ENCODE measurements at places on chromosomes 3 and 15. TPM values are rescaled to one million over a fixed set of nuclear protein-coding genes. Genes with fewer than 3 reads are reported as not detected.

- H3K4me3 ChIP-seq = no peak overlapping the region
- peaks cover 7% of the 10 kb centered on the region for H3K4me1 ChIP-seq
Observed at GRCh38 chr3:184145111-184145524, 10.0 kb downstream of the EIF2B5 start.

Gene SST
- 1,741 TPM for total RNA-seq

- DNase-seq = peak; percentile 54
- H3K4me3 ChIP-seq = peak overlapping the region; percentile 78
- peaks cover 67% of the 10 kb centered on the region for H3K4me1 ChIP-seq
- H3K27me3 ChIP-seq = peaks cover 10% of the 10 kb centered on the region
- H3K36me3 ChIP-seq = no peaks in the 10 kb centered on the region
Observed at GRCh38 chr3:181313335-181313734, 323.8 kb upstream of the DNAJC19 start.

DNA sequence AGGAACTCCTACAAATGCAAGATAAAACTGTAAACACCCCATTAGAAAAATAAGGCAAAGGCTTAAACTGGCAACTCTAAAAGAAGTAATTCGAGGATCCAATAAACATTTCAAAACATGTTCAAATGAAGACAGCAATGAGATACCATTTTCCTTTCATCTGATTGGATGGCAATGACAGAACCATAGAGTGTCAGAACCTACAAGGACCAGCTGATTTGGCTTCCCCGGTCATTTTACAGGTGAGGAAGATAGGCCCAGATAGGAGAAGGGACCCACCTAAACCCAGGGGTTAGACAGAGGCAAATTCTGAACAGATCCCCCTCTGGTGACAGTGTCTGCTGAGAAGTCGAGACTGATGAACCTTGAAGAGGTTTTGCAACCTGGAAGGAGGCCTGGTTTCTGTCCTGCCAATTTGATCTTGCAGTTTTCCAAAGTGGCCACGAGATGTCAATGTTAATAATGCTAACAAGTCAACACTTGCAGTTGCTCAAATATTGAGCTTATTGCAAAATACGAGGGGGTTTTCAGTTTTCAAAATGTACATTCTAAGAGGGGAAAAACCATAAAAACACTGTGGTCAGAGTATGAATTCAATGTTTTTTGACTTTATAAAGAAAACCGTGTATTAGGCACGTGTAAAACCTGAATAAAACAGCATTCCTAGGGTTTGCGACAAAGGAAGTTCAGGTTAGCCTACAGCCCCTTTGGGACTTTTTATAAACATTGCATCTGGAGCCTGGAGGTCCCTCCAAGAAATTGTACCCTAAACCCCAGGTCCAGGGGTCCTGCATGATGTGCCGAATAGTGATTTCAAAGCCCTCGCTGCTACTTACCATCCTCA, 21.5 kb downstream of the CFAP161 start:
- DNase-seq = no peak
- H3K4me1 ChIP-seq = peaks cover 1% of the 10 kb centered on the region
- no peak overlapping the region for H3K4me3 ChIP-seq
- no peaks in the 10 kb centered on the region for H3K36me3 ChIP-seq

GRCh38 chr3:172629470-172629869, 81.4 kb downstream of the NCEH1 start:
- H3K27ac ChIP-seq = no peak overlapping the region
- H3K36me3 ChIP-seq = no peaks in the 10 kb centered on the region
- DNase-seq = no peak
- no peaks in the 10 kb centered on the region for H3K27me3 ChIP-seq
- H3K4me3 ChIP-seq = no peak overlapping the region

Gene CHL1
- total RNA-seq = 35.5 TPM

- DNase-seq = no peak
- H3K4me1 ChIP-seq = no peaks in the 10 kb centered on the region
- no peak overlapping the region for H3K27ac ChIP-seq
- no peak overlapping the region for H3K4me3 ChIP-seq
- no peaks in the 10 kb centered on the region for H3K36me3 ChIP-seq
- H3K27me3 ChIP-seq = no peaks in the 10 kb centered on the region
Observed at GRCh38 chr3:142319094-142319493, 93.7 kb upstream of the GK5 start.

DNA sequence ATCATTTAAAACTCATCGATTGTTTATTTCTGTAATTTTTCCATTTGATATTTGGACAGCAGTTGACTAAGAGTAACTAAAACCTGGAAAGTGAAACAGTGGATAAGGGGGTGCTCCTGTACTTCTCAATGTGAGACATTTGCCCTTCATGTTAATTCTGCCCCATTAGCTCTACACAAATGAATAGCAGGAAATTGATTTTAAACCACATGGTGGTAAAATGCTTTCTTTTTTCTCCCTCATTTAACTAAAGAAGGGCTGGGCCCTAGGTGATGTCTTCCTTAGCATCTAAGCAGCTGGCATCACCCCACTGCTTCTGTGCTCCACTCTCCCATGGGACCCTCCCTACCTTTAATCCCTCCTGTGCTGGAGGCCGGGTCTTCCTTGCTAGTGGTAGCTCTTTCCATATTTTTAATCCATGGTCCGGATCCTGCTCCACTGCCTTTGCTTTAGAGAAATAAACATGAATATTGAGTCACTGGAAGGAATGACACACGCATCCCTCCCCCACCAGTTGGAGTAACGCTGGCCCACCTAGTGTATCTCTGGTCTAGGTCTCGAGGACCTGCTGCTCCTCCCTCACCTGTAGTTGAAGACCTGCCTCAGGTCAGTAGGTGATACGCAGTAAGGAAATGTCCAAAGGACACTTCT, 30.2 kb upstream of the LAMP3 start:
- no peak for DNase-seq
- H3K36me3 ChIP-seq = no peaks in the 10 kb centered on the region
- H3K27ac ChIP-seq = no peak overlapping the region
- H3K27me3 ChIP-seq = no peaks in the 10 kb centered on the region
- H3K4me3 ChIP-seq = no peak overlapping the region

- H3K36me3 ChIP-seq = no peaks in the 10 kb centered on the region
- peaks cover 6% of the 10 kb centered on the region for H3K27me3 ChIP-seq
- H3K4me1 ChIP-seq = peaks cover 52% of the 10 kb centered on the region
- H3K27ac ChIP-seq = peak overlapping the region; percentile 38
- no peak overlapping the region for H3K4me3 ChIP-seq
- DNase-seq = no peak
Observed at GRCh38 chr15:85785887-85786780, 8.6 kb downstream of the KLHL25 start.

DNA sequence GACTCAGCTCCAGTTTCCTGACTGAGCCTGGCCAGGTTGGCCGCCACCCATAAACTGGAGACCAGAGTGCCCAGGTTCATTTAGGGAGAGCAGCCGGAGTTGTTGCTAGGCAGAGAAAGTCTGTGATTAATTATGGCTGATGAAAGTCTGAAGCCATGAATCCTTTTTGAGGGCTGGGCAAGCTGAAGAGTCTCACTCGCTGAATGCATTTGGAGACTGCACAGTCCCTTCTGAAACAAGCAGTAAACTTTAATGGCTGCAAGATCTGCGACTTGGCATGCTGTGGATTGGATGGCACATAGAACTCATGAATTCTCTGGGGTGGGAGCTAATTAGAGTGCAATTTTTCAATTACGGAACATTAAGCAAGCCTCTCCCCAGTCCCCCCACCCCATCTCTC, 282.1 kb downstream of the RPLP1 start:
- peaks cover 8% of the 10 kb centered on the region for H3K36me3 ChIP-seq
- H3K4me3 ChIP-seq = no peak overlapping the region
- peaks cover 4% of the 10 kb centered on the region for H3K27me3 ChIP-seq

DNA sequence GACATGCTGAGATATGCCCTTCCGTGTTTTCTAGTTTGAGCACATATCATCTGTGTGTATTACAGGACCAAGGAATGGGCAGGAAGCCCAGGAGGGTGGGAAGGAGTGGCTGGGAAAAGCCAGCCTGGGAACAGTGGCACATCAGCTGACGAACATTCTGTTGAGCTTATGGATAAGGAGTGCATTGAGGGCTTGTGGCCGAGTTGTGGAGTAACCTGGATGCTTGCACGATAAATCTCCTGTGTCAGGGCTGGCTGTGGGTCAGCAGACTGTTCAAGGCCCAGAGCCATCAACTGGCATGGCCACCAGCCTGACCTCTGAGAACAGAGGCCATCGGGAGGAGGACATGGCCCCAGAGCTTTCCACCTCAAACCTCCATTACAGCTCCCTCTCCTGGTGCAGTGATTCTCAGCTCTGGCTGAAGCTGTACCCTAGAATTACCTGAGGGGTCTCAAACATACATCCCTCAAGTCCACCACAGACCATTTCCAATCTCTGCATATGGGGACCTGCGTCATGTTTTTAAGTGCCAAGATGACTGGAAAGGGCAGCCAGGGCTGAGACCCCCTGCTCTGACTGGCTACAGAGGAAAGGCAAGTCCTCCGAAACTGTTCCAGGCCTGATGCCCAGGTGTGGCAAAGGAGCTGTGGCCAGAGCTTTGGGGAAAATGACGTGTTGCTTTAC, 4.8 kb upstream of the VILL start:
- no peaks in the 10 kb centered on the region for H3K4me1 ChIP-seq
- DNase-seq = no peak
- no peak overlapping the region for H3K27ac ChIP-seq
- no peaks in the 10 kb centered on the region for H3K36me3 ChIP-seq
- peaks cover 7% of the 10 kb centered on the region for H3K27me3 ChIP-seq

DNA sequence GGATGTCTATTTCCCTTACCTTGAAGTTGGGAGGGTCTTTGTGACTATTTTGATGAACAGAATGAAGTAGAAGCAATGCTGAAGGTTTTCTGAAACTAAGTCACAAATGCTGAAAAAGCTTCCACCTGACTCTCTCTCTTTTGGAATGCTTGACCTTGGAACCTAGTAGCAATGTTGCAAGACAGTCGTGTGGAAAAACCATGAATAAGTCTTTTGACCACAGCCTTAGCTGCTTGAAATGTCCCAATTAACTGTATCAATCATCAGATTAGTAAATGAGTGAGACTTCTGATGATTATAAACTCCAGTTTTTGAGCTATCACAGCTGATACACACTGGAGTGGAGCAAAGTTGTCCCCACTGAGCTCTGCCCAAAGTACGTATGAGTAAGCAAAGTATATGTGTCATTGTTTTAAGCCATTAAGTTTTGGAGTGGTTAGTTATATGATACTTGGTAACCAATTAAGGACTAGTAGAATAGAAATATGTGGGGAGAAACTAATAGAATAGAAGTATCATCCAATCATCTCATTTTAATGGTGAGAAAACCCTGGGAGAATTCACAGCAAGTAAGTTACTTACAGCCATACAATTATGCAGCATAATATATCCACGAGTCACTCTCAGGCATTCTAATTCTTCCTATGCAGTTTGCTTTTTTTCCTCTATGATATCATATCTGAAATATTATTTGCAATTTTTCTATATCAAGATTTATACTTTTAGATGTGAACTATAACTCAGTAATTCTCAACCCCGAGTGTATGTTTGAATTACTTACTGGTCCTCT, 1010.6 kb downstream of the ROBO2 start:
- peaks cover 4% of the 10 kb centered on the region for H3K4me1 ChIP-seq
- no peak overlapping the region for H3K27ac ChIP-seq
- DNase-seq = no peak
- no peaks in the 10 kb centered on the region for H3K36me3 ChIP-seq

GRCh38 chr15:100651253-100651652, 48.9 kb downstream of the ASB7 start:
- no peaks in the 10 kb centered on the region for H3K27me3 ChIP-seq
- peaks cover 5% of the 10 kb centered on the region for H3K4me1 ChIP-seq

GRCh38 chr15:101391981-101392640, 97.1 kb upstream of the SNRPA1 start:
- no peaks in the 10 kb centered on the region for H3K36me3 ChIP-seq
- H3K27ac ChIP-seq = no peak overlapping the region

GRCh38 chr3:14507305-14507741, 32.8 kb downstream of the GRIP2 start:
- H3K36me3 ChIP-seq = peaks cover 4% of the 10 kb centered on the region
- no peak for DNase-seq
- H3K27me3 ChIP-seq = peaks cover 7% of the 10 kb centered on the region
- no peaks in the 10 kb centered on the region for H3K4me1 ChIP-seq
- H3K4me3 ChIP-seq = no peak overlapping the region
- H3K27ac ChIP-seq = no peak overlapping the region

- H3K27me3 ChIP-seq = peaks cover 6% of the 10 kb centered on the region
- H3K36me3 ChIP-seq = no peaks in the 10 kb centered on the region
- H3K4me3 ChIP-seq = no peak overlapping the region
- H3K27ac ChIP-seq = no peak overlapping the region
Observed at GRCh38 chr3:58530354-58530865, 6.6 kb downstream of the ACOX2 start.

DNA sequence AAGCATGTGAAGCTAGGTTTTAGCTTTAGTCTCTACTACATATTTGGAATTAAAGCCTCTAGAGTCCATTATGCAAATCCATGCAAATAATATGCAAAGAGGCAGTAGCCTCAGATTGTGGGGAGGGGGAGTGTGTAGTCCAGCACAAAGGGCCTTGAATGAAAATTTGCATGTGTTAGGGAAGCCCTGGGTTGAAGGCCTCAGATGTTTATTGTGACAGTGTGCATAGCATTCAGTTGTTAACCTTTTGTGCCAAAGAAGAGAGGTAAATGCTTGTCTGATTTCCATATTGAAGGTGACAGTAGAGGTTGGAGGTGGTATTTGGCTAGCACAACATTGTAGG, 24.5 kb upstream of the BFSP2 start:
- DNase-seq = no peak
- no peaks in the 10 kb centered on the region for H3K27me3 ChIP-seq
- H3K4me1 ChIP-seq = peaks cover 9% of the 10 kb centered on the region
- H3K27ac ChIP-seq = no peak overlapping the region
- no peaks in the 10 kb centered on the region for H3K36me3 ChIP-seq
- no peak overlapping the region for H3K4me3 ChIP-seq

DNA sequence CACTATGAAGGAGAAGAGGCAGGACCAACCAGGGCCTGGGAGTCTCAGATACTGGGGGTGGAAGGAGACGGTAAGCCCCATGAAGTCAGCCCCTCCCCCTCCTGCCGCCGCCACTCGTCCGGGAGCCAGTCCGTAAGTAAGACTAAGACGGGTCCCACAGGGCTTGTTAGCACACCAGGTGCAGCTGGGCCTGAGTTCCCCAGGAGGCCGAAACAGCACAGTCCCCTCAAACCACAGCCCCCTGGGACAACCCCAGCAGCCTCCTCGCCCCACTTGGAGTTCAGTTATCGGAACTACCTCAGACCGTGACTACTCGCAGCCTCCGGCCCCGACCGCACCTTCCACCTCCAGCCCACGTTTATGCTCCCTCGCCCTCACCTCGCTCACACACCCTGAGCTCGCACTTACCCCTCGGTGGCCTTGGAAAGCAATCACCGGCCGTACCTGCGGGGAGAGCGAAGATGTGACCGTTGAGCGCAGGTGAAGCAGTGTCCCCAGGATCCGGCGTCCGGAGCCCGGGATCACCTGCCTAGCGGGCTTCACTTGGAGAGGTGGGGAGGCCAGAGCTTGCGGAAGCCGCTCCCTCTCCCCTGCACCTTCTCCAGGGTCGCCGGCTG, 557 bp downstream of the ELL3 start:
- H3K27me3 ChIP-seq = no peaks in the 10 kb centered on the region
- peak; percentile 40 for DNase-seq
- no peak overlapping the region for H3K27ac ChIP-seq
- no peaks in the 10 kb centered on the region for H3K4me1 ChIP-seq

Measured in glutamatergic neuron (in vitro differentiated cells).